ENCODE measurements at places on chromosomes 11 and 22. TPM values are rescaled to one million over a fixed set of nuclear protein-coding genes. Genes with fewer than 3 reads are reported as not detected.

The FEN1 gene
- total RNA-seq, result 9.4 TPM

The MS4A4A gene
- 23.8 TPM for total RNA-seq

The JAML gene
- total RNA-seq, result 10.1 TPM

The OR5P2 gene
- not detected for total RNA-seq

The CTSW gene
- total RNA-seq, result not detected

The OR52L1 gene
- not detected for total RNA-seq

The SEC14L6 gene
- not detected for total RNA-seq

The RIC3 gene
- 6.2 TPM for total RNA-seq

The INS gene
- not detected for total RNA-seq

The DYNC2H1 gene
- total RNA-seq, result 4.5 TPM

The PARVA gene
- total RNA-seq, result 34.3 TPM

The SLC15A3 gene
- 10.8 TPM for total RNA-seq

- DNase-seq, result no peak
Measured at GRCh38 chr11:132064987-132065620, 694.7 kb downstream of the NTM start.

GRCh38 chr11:104965735-104966134 lies 2.6 kb downstream of the CASP4 start:
- DNase-seq, result no peak

GRCh38 chr22:33720166-33720878 lies 200.0 kb downstream of the LARGE1 start:
- DNase-seq, result no peak

GRCh38 chr11:83317757-83318690 lies 31.9 kb upstream of the CCDC90B start:
- no peak for DNase-seq

GRCh38 chr11:33227578-33228261 lies 29.5 kb upstream of the HIPK3 start:
- no peak for DNase-seq

DNA sequence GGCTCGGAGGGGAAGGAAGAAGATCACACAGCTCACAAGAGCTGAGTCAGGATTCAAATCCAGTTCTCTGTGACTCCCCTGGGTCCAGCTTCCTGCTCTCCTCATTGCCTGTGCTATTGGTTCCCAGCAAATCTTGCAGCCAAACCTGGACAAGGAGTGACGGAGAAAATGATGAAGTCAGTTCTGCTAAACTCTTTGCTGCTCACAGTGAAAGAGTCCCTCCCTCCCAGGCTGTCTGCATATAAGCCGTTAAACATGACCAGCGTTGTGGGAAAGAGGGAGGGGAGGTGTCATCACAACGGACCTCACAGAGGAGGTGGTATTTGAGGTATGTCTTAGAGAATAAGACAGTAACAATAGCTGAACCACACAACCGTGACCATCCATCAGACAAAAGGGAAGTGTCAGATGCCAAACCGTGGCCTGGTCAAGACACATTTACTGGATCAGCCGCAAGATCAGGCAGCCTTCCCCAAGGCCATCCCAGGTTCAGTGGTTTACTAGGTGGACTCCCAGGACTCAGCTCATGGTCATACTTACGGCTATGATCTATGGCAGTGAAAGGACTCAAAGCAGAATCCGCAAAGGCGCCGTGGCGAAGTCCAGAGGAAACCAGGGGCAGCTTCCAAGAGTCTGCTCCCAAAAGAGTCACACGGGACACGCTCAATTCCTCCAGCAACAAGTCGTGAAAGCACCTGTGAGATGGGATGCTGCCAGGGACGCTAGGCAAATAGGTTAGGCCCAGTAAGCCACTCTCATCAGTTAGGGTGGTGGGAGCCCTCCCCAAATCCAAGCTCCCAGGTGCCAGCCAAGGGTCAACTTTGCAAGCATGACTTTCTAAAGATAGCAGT lies 2.8 kb upstream of the CYTH4 start:
- no peak for DNase-seq

DNA sequence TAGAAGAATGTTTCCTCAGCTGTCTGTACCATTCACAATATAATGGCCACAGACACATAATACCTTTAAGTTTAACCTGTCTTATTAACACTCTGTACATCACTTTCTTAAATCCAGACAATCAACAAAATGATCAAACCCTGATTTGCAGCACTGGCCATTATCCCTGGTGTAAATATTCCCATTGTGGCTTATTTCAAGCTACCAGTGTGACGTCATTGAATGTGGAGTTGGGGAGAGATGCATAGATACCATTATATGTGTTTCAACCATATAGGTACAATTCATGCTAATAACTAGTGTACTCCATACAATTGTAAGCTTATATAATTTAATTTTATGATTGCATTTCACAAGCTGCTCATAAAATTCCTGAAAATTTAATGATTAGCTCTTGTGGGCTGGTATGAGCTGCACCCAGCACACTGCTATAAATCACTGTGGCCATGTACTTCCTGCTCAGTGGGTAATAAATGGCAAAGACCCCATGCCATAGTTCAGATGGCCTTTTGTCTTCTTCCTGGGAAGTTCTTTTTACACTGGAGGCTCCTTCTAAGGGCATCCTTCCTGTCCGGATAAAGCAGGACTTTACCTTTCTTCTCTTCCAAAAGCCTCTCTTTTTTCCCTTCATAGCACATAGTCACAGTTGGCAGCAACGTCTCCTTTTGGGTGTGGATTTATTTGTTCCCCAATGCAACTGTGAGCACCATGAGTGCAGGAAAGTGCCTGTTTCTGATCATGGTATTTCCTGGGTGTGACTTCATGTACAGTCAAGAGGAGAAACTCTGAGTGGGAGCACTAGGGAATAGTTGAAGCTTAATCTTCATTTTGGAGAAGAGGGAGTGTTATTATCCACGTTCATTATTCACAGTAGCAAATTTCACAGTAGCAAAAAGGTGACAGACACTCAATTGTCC lies 87.8 kb downstream of the MIAT start:
- DNase-seq, result peak; percentile 20

- DNase-seq, result peak; percentile 60
Measured at GRCh38 chr22:23856721-23857605, 712 bp upstream of the SLC2A11 start.

- no peak for DNase-seq
Measured at GRCh38 chr11:120199613-120200012, 11.2 kb upstream of the OAF start.

- DNase-seq, result peak; percentile 81
Measured at GRCh38 chr11:111918390-111919256, at the start of gene C11orf52. Gene C11orf52, plus strand, starts transcription at chr11:111918913. Its CDS starts 60 bp downstream, at chr11:111918973.

- no peak for DNase-seq
Measured at GRCh38 chr11:106733635-106734034, 284.6 kb downstream of the GUCY1A2 start.

- no peak for DNase-seq
Measured at GRCh38 chr11:67450796-67451657, 1.5 kb downstream of the GPR152 start.

- DNase-seq, result no peak
Measured at GRCh38 chr11:69572233-69572860, 68.6 kb upstream of the CCND1 start.

DNA sequence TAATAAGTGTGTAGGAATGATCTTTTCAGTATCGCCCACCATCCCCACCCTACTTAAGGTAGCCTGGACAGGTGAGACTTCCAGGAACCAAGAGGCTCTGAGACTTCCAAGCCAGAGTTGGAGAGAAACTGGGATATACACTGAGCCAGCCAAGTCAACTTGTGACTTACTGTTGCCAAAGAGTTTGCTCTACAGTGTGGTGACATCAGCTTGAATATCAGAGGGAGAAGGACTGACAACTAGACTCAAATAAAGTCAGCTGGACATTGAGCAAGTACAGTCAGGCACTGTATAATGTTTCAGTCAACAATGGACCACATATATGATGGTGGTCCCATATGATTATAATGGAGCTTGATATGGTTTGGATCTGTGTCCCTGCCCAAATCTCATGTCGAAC lies 1.2 kb upstream of the MMP10 start:
- no peak for DNase-seq

DNA sequence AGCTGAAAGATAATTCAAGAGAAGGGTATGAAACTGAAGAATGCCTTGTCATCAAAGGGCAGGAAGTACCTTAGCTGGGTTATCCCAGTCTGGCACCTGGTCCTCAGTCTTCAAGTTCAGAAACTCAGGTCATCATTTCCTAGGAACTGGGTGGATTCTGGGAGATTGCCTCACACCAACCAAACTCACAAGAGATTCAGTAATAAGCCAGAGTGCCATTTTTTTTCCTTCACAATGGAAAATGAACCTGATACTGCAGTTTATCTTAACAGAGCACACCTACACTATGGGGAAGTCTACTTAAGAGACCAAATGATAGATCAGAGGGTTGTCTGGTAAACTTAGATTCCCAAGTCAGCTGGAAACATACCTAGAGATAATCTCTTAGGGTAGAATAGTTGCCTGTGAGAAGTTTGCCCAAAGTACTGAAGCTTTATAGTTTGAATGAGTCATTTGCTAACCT lies 3.8 kb upstream of the BUD13 start:
- no peak for DNase-seq

GRCh38 chr11:69695581-69695980 lies 8.2 kb downstream of the FGF19 start:
- no peak for DNase-seq

GRCh38 chr11:57787920-57788702 lies 26.5 kb downstream of the CTNND1 start:
- no peak for DNase-seq

DNA sequence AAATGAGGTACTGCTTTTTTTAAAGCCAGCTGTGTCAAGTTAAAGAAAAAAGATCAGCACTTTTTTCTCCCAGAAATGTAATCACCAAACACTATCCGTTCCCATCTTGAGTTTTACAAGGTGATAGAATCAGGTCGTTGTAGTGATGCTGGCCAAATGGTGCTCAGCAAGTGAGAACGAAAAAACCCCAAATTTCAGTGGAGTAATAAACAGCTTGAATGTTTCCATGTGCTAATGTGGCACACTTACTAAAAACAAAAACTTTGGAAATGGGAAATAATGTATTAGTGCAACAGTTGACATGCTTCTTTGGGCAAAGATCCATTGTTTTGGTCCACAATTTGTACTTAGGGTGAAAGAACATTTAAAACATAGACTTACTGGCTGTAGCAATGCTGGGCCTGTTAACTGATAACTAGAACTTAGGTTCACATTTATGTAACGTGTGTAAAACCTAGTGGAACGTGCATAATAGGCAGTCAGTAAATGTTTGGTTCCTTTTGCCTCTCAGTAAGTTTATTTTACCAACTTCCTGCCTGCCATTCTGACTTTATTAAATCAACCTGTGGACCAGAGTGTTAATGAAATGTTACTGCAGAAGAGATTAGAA lies 15.4 kb upstream of the GDPD4 start:
- DNase-seq, result no peak

DNA sequence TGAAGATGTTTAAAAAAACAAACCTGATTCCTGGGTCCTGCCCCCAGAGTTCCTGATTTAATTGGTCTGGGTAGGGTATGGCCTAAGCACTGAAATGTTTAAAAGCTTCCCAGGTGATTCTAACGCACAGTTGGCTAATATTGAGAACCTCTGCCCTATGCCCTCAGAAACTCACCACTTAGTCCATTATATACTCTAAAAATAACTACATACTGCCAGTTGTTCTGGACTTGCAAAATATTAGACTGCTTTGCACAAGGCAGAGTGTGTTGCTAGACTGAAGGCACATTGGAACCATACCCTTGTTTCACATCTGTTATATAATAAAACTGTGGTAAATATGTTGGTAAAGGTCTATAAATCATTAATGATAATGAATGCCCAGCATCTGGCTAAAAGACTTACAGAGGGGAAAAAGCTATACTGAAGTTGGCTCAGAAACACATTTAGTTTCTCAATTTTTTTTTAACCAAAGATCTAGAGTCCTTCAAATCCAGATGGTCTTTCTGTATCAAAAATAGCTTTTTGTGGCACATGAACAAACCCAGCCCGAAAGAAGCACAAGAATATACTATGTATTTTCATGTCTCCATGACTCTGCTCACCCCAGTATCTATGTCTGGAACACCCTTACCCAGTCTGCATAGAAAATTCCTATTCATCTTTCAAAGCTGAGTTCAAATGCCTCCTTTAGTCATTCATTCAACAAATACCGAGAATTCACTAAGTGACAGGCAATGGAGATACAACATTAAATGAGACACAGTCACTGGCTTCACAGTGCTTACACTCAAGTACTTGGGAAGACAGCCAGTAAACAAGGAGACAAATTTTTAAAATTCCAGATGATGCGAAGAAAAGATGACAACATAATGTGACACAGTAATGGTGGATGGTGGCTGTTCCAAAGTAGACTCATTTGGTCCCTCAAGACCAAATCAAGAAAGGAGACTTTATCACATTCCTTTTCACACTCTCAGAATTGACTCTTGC lies 44.1 kb downstream of the RBFOX2 start:
- no peak for DNase-seq

DNA sequence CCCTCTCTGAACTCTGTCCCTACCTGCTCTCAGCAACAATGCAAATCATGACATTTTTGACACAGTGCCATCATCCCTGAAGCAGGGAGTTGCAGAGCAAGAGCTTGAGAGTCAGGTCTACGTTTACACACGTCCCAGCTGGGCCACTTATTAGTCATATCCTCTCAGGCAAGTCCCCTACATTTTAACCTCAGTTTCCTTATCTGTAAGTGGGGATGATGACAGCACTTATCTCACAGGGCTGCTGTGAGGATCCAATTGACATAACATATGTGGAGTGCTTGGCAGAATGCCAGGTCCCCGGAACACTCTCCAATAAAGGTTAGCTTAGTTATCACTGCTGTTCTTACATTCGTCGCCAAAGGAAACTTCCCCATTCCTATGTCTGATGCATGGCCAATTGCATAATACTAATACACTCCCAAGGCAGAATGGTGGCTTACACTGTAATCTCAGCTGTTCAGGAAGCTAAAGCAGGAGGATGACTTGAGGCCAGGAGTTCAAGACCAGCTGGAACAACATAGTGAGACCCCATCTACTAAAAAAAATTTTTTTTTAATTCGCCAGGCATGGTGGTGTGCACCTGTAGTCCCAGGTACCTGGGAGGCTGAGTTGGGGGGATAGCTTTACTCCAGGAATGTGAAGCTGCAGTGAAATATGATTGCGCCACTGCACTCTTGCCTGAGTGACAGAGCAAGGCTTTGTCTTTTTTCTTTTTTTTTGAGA lies 16.6 kb downstream of the ASCC2 start:
- DNase-seq, result peak; percentile 87

GRCh38 chr11:5229796-5230195 lies 2.9 kb upstream of the HBB start:
- DNase-seq, result no peak

- no peak for DNase-seq
Measured at GRCh38 chr11:9680028-9680427, 16.2 kb downstream of the SWAP70 start.

DNA sequence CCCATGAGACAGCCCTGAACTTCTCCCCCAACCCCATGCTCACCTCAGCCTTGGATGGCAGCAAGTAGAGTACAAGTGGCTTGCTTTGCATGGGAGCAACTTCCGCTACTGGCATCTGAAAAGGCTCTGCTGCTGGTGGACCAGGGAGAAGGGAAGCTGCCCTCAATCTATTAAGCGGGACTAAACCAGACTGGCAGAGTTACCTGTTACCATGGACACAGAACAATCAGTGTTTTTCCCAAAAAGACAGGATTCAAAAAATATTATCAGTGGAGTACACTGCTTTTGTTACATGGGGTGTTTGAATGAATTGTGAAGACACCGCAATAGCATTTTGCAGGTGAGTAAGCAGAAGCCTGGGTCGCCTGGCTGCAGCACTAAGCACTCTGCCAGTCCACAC lies 631.4 kb upstream of the B3GAT1 start:
- DNase-seq, result no peak
